ENCODE measurements at places on chromosomes 13 and 19.
A peak's percentile ranks its signal among the peaks of the same experiment; 100 is the strongest.

- DNase-seq, result no peak
These were observed 14.5 kb downstream of the SGTA start for GRCh38 chr19:2768365-2769132.

DNA sequence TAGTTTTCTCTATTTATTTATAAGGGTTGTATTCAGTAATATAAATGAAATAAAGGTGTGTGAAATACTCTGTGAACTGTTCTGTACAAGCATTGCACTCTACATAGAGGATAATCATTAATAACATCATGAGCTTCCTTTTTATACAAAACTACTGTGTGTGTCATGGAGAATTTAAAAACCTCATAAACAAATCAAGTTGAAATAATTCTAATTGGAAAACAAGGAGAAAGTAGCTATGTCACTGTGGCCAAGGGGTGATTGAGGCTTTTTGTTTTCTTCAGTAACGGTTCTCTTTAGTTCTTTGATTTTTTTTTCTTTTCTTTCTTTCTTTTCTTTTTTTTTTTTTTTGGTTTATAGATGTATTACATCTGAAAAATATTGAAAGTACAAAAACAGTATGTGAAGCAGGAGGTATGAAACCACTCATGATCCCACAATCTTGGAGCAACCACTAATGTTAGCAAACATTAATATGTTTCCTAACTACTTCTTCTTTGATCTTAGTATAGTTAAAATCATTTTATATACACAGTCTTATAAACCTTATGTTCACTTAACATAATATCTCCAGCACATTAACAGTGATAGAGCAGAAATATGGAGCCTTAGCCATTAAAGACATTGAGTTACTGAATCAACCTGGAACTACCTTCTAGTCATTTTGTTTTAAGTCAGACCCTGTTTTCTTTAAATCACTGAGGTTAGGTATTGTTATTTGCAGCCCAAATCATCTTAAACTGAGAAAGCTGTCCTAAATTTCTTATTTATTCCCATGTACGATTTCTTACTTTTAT lies 45.4 kb downstream of the WDFY2 start:
- no peak for DNase-seq

GRCh38 chr13:49791315-49791710 lies 1.2 kb downstream of the KPNA3 start:
- DNase-seq, result peak; percentile 15

- no peak for DNase-seq
These were observed 447 bp downstream of the NFKBIB start for GRCh38 chr19:38900202-38900629.

GRCh38 chr19:15381864-15382263 lies 2.3 kb upstream of the AKAP8 start:
- no peak for DNase-seq

GRCh38 chr13:74221752-74222151 lies 87.5 kb upstream of the KLF12 start:
- DNase-seq, result no peak

GRCh38 chr13:98542568-98543377 lies 34.1 kb downstream of the STK24 start:
- no peak for DNase-seq

DNA sequence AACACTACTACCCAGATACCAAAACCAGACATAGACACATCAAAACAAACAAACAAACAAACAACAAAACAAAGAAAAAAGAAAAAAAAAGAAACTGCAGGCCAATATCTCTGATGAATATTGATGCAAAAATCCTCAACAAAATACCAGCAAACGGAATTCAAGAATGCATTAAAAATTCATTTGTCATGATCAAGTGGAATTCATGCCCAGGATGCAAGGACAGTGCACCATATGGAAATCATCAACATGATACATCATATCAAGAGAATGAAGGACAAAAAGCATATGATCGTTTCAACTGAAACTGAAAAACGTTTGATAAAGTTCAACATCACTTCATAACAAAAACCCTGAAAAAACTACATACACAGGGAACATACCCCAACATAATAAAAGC lies 48.9 kb upstream of the CEACAM21 start:
- DNase-seq, result no peak

DNA sequence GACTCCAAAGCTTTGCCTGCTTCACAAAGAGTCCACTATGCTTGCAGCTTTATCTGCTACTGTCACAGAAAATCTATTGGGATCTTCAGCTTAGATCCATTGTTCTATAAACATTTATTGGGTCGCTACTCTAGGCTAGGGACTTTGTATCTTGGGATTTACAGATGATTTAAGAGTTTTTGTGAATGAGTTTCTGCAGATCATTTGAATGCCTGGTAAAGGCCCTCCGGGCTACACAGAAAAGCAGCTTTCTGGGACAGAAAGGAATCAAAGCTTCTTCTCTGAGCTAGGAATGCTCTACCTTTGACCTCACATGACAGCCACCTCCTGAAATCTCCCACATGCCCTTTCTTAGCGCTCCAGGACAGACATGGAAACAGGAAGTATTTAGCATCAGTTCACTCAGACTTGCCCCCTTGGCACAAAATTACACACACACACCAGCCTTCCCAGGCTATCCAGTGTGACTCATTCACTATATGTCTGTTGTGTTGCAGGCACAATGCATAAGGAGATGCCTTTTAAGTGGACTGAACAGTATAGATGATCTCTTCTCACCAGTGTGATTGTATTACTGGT lies 492.4 kb downstream of the DACH1 start:
- DNase-seq, result no peak

- no peak for DNase-seq
These were observed 62.0 kb upstream of the C1QTNF9B start for GRCh38 chr13:23959231-23959862.

- DNase-seq, result no peak
These were observed 3.2 kb upstream of the MAB21L1 start for GRCh38 chr13:35479706-35480105.

- DNase-seq, result no peak
These were observed 2.7 kb upstream of the SOX1 start for GRCh38 chr13:112064222-112064621.

DNA sequence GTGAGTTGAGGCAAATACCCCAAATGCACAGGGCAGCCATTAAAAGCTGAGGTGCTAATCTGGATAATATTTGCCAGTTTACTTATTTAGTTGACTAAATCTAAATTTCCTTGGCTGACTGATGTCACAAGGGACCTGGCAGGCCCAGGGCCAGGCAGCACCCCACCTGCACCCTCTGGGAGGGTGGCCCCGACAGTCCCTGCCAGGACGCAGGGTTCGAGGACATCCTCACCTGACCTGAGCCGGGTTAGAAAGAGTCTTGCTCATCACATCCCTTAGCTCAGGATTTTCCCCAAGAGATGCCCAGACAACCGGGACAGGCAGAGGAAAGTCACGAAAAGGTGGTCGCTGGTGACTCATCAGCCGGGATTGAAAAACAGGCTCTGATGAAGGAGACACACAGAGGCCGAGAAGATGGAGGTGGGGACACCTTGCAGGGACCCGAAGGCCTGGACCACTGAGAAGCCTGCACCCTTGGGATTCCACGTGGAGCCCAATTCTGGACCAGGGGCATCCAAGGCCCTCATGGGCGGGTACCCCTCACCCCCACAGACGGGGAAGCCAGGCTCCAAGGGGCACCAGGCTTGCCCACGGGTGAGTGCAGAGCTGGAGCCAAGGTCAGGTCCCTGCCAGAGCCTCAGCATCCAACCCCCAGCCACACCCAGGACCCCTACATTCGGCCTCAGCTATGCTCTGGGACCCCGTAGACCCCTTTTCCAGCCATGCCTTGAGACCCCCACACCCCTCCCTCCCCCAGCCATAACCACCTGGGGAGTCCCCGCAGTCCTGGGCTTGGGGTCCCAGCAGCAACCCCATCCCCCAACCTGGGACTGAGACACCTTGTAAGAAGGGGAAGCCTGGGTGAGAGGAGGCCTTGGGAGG lies 103.2 kb downstream of the SOX1 start:
- no peak for DNase-seq

DNA sequence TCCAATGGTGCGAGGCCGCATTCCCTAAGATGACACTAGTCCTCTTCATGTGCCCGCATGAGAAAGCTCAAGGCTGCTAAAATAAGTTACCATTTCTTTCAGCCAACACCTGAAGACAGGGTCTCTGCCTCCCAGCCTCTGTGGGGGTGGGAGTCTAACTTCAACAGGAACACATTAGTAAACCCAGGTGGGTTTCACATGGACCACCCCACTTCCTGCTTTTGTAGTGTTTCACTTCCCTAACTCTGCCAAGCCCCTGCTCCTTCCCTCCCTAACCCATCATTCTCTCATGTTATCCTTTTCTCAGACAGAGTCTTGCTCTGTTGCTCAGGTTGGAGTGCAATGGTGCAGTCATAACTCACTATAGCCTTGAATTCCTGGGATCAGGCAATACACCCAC lies 783.6 kb downstream of the UQCRFS1 start:
- DNase-seq, result no peak

DNA sequence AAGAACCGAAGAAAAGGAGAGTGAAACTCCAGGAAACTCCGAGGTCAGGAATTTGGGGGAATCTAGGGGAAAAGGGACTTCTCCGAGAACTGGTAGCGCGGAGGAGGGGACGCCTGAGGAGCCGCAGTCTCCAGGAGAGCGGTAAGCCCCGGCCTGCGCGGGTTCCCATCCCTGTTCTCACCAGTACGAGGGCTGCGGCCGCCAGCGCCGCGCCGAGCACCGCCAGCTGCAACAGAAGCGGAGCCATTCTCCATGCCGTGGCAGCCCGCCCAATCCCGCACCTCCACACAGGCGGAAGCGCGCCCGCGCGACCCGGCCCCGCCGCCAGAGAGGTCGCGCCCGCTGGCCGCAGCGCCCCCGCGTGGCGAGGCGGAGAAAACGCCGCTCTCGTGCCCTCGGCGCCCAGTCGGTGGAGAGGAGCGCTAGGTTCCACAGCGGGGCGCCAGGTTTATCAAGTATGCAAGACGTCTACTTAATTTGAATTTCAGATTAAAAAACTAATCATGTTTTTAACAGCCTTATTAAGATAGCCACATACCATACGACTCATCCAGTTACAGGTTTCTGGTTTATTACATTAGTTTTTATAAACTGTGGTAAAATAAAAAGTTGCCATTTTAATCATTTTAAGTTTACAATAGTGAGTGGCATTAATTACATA lies at the start of gene ALG5:
ALG5 (minus strand) TSS at position 287 of the 661 bp plus-strand sequence; CDS start at position 247, 40 bp downstream.
- DNase-seq, result peak; percentile 88

DNA sequence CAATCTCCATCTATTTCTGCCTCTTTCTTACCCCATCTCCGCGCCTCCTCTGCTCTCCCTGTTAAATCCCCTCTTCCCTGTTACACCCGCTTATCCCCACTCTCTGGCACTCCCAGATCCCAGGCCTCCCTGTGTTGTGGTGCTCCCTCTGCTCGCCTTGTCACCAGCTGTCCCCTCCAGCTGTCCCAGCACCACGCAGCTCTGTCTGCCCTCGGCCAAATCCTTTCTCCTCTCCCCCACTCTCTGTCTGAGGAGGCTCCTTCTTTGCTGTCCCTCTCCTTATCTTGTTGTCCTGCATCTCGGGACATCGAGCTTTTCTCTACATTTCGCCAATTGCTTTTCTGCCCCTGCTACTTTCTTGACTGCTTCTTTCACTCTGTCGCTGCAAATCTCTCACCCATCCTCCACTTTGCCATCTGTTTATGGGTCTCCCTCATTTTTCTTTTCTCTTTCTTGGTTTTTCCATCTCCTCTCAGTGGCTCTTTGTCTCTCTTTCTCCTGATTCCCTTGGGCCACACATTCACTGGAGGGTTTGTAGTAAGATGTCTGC lies 941 bp downstream of the ZNF160 start:
- DNase-seq, result peak; percentile 7

DNA sequence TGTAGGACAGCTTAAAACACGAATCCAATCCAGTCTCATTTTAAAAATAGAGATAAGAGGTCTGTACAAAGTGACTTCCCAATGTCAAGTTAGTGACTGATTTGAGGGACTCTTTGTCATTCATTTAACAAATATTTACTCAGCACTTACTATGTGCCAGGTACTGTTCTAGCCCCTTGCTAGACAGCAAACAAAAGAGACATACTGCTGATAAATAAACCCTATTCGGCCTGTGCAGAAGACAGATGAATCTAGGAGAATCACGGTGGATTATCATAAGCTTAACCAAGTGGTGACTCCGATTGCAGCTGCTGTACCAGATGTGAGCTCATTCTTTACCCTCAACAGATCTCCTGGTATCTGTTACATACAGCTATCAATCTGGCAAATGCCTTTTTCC lies 6.4 kb upstream of the ELF1 start:
- DNase-seq, result no peak

GRCh38 chr19:34241513-34242337 lies 12.6 kb upstream of the GARRE1 start:
- DNase-seq, result no peak

- DNase-seq, result no peak
These were observed 49.5 kb upstream of the SIN3B start for GRCh38 chr19:16779539-16780163.

GRCh38 chr13:38417727-38418126 lies 68.1 kb downstream of the UFM1 start:
- DNase-seq, result peak; percentile 30

All from fibroblast of skin of back (primary cell).